ENCODE measurements at places on chromosomes 2 and 18.

DNA sequence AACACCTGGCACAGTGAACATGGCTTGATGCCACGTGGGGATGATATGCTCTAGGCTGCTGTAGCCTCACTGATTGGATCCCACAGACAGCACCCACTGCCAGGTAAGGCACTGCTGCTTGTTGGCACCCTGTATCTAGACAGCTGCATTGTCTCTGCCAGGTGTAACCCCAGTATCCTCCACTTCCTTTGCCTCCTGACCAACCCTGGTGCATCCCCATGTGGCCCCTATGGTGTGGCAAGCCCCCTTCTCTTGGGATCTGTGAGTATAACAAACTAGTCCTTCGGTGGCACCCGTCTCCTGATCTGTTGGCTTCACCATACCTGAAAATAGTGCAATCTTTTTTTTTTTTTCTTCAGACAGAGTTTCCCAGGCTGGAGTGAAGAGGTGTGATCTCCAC is 11.1 kb downstream of the TEX51 start:
- no peak for DNase-seq

- peak; percentile 23 for DNase-seq
These were observed 20.6 kb downstream of the ANTXR1 start for GRCh38 chr2:69033461-69034095.

- DNase-seq = no peak
These were observed 78.3 kb upstream of the FZD5 start for GRCh38 chr2:207847807-207848544.

DNA sequence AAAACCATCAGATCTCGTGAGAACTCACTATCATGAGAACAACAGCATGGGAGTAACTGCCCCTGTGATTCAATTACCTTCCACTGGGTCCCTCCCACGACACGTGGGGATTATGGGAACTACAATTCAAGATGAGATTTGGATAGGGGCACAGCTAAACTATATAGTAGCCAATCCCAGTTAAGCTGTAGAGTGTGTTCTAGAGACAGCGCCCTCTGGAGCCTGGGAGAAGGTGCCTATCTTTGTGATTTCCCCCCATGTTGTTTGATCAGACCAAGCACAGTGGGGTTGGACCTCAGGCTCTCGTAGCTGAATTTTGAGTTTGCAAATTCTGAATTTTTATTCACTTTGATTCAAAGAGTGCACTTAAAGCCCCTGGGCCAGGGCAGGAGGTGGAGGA is 108.2 kb upstream of the TWIST2 start:
- DNase-seq = no peak

GRCh38 chr2:235468978-235469655 is 24.7 kb upstream of the AGAP1 start:
- peak; percentile 95 for DNase-seq
